ENCODE measurements at places on chromosomes 7 and 10.
A peak's percentile ranks its signal among the peaks of the same experiment; 100 is the strongest.

- DNase-seq: no peak
Measured at GRCh38 chr10:11335881-11336430, 275.5 kb downstream of the USP6NL start.

GRCh38 chr7:136685501-136686173 is 182.8 kb upstream of the CHRM2 start:
- DNase-seq: no peak

- no peak for DNase-seq
Measured at GRCh38 chr10:98125940-98126631, 8.4 kb upstream of the R3HCC1L start.

DNA sequence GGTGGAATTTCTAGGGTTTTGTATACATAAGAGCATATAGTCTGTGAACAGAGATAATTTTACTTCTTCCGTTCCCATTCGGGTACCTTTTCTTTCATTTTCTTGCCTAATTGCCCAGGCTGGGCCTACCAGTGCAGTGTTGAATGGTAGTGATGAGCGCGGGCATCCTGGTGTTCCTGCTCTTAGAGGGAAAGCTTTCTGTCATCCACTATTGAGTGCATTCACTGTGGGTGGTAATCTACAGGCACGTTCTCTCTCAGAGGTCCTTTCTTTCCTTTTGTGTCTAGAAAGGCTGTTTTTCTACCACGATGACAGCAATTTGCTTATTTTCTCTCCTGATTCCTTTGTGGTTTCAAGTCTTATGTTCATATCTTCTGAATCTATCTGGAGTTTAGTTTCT is 65.0 kb downstream of the INPP5A start:
- no peak for DNase-seq

GRCh38 chr10:1559311-1559710 is 178.0 kb downstream of the ADARB2 start:
- no peak for DNase-seq

DNA sequence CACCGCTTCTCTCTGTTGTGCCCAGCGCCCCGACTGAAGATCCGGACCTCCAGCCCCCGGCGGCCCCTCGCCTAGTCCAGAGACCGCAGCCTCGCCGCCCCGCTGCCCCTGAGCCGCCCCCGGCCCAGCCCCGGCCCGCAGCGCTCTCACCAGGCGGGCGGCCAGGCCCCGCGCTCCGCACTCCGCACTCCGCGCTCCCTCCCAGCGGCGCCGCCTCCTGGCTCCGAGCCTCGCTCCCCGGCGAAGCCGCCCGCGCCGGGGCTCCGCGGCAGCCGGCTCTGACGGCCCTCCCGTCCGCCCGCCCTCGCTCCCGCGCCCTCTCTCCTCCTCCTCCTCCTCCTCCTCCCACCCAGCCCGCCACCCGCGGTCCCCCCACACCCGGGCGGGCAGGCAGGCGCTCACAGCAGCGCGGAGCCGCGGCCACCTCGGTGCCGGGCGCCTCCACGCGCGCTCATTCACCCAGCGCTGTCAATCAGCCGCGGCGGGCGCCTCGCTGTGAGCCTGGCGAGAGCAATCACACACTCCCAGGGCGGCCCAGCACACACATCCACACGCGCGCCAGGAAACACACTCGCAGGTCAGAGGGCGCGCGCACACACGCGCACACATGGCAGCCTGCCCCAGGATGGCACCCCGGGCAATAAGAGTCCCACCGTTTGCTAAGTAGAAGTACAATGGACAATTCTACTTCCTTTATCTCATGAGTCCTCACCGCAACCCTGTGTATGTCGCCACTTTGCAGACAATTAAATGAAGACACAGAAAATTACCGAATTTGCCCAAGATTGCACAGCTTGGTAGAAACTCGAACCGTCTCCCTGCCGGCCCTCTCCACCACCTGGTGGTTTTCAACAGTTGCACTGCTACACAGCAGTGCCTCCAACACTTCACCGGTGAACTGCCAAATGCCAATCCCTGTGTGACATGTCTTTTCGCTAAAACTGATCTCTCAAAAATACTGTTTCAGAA is at the start of gene PRRT4:
Gene PRRT4 (minus strand): TSS at position 280 of the 969 bp plus-strand sequence.
- peak; percentile 77 for DNase-seq
